ENCODE measurements at places on chromosomes 6 and 20.

- DNase-seq, result no peak
These were observed 5.5 kb downstream of the IRF4 start for GRCh38 chr6:397056-397455.

DNA sequence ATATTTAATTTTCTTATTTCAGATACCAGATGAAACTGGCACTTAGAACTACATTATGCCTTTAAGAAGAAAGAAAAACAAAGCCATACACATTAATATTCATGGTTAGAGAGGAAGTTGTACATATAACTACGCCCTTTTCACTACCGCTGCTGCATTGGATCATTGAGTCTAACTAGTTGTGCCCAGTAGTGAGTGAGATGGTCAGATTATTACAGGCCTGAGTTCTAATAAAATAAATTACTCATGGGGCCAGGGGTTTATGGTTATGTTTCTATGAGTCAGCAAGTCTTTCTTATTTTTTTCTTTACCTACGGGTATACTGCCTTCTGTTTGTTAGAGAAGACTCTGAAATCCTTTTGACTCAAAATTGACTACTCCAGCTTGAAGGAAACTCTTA is 11.5 kb downstream of the RIOK1 start:
- DNase-seq, result no peak

DNA sequence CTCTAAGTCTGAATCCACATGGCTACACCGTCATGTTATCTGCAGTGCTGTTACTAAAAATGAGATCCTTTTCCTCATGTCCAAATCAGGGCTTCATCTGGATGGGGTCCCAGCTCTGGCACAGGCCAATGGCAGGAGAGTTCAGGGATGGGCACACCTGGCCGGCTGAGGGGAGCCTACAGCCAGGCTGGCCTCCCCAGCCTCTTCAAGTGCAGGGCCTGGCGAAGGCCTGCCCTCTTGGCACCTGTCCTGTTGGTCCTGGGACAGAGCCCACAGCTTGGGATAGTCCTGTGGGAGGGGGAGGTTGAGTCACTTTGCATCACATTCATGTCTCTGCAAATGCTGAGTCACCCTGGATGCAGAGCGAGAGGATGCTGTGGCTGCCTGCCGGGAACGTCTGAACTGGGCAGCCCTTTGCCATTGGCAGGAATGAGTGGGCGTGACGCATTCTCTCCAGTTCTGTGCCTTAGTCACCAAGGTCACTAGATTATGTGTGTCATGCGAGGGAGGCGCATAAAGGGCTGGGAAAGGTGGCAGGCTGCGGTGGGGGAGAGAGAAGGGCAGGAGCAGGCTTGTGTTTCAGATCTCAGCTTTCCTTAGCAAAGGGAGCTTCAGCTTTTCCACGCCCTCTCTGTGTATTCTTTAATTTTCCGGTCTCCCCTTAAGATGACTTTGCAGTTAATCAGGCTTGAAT is 223.2 kb upstream of the ECI2 start:
- peak; percentile 95 for DNase-seq

DNA sequence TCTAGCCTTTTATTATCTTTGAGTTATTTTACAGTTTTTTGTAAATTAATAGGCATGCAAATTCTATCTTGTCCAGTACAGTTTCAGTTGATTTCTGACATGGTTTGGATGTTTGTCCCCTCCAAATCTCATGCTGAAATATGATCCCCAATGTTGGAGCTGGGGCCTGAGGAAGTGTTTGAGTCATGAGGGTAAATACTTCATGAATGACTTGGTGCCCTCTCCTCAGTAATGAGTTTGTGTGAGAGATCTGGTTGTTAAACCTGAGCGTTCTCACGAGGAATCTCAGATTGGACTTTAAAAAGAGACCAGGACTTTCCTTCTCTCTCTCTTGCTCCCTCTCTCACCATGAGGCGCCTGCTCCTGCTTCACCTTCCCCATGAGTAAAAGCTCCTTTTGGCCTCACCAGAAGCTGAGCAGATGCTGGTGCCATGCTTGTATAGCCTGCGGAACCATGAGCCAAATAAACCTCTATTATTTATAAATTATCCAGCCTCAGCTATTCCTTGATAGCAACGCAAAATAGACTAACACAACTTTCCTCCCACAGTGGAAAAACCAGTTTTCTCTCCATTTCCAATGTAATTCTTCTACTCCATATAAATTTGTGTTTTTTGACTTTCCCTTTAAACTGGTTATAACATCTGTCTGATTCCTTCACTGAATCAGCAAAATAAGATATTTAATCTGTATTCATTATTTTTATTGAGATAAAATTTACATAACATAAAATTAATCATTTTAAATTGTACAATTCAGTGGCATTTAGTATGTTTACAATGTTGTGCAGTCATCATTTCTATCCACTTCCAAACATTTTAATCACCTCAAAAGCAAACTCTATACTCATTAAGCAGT is 78.7 kb upstream of the PRSS16 start:
- no peak for DNase-seq

GRCh38 chr6:125008261-125008703 is 46.0 kb downstream of the RNF217 start:
- DNase-seq, result no peak

GRCh38 chr6:170152989-170153388 is 137.9 kb downstream of the DLL1 start:
- peak; percentile 61 for DNase-seq

DNA sequence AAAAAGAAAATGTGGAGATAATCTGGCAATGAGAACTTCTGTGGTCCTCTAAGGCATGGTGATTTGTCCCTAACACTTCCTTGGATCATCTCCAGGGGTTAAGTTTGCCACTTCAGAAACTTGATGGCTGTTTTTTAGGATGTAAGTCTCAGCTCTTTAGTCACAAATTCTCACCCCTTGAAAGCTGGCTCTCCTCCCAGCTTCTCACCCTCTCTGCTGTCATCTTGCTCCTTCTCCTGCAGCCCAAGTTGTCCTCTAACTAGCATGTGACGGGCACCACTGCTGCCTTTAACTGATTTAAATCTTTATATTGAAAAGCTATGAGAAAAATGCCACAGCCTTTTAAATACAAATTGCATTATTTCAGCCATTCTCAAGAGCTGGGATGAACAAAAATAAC is 107.8 kb downstream of the MAP3K5 start:
- DNase-seq, result peak; percentile 29

DNA sequence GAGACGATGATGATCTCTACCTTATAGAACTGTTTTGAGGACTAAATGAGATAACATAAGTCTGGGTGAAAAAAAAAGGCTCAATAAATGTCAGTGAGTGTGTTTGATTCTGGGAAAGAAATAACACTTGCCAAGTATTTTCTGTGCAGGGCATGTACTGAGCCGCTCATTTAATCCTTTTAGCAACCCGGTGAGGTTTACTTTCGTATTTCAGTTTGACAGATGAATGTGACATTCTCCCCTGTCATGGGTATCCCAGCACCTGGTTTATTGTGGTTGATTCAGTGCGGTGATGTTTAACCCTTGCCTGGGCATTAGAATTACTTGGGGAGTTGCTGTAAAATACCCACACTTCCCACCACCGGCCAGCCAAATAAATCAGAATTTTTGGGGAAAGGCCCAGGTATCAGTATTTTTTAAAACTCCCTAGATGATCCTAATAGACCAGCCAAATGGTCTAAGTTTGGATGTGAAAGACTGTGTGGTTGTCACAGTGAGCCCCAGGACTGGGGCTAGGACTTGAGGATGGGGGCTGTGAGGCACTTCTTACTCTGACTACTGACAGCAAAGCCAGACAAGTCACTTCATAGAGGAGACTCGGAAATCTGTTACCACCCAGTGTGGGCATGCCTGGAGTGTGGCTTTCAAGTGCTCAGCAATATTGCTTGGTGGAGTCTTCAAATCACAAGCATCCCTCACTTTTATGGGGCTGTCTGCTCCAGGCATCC is 100.2 kb upstream of the KCNG1 start:
- DNase-seq, result no peak

DNA sequence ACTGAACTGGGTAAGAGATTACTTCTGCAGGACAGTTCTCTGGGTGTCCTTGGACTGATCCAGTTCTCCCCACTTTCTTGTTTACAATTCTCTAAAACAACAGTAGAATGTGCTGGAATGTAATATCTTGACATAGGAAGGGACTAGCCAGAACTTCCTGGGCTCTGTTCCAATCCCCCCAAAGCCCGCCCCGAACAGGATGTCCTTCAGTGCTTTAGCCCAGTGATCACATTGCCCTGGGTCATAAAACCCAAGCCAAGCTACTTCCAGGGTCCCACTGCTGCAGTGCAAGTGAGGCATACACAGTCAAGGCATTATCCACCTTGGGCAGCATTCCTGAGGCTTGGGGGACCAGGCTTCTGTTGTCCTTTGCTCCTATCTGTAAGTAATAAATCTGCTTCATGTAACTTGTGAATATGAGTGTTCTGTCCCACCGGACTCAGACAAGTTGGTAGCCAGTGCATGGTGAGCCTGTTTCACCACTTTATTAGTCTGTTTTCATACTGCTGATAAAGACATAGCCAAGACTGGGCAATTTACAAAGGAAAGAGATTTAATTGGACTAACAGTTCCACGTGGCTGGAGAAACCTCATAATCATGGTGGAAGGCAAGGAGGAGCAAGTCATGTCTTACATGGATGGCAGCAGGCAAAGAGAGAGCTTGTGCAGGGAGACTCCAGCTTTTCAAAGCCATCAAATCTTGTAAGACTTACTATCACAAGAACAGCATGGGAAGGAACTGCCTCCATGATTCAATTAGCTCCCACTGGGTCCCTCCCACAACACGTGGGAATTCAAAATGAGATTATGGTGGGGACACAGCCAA is 23.5 kb downstream of the FITM2 start:
- DNase-seq, result no peak

- no peak for DNase-seq
These were observed 50.2 kb upstream of the NOP56 start for GRCh38 chr20:2602046-2602735.

GRCh38 chr6:15675536-15676220 is 12.8 kb upstream of the DTNBP1 start:
- no peak for DNase-seq

DNA sequence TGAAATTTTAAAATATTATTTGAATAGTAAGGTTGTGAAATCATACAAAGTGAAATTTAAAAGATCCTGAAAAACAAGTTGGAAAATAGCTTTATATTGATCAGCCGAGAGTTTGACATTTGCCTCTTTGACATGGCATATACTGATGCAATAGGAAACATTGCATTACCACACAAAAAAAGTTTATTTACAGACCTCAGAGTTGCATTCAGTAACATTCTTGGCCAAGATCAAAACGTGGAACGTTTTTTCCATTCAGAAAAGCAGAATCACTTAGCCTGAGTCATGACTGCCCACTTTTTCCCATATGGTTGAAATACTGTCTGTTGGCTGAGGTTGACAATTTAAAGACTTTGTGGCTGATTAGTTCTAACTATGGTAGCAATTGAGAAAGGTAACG is 55.1 kb upstream of the BACH2 start:
- no peak for DNase-seq

GRCh38 chr20:4800131-4800530 is 78.4 kb downstream of the PRND start:
- DNase-seq, result no peak

DNA sequence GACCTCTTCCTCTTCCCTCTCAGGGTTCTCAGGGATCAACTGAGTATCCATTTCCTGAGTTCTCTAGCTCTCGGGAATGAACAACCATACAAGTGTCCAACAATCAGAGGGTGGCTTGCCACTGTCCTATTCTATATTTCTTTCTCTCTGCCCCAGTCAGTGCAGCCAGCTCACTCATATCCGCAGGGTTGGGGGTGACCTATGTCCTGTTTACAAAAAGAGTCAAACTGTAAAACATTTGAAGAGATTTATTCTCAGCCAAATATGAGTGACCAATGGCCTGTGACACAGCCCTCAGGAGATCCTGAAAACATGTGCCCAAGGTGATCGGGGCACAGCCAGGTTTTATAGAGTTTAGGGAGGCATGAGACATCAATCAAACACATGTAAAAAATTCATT is 10.8 kb upstream of the BTN3A2 start:
- DNase-seq, result no peak

- DNase-seq, result no peak
These were observed 23.1 kb downstream of the FIG4 start for GRCh38 chr6:109714166-109714565.

- DNase-seq, result peak; percentile 73
These were observed 42.2 kb downstream of the GFOD1 start for GRCh38 chr6:13445005-13445743.

DNA sequence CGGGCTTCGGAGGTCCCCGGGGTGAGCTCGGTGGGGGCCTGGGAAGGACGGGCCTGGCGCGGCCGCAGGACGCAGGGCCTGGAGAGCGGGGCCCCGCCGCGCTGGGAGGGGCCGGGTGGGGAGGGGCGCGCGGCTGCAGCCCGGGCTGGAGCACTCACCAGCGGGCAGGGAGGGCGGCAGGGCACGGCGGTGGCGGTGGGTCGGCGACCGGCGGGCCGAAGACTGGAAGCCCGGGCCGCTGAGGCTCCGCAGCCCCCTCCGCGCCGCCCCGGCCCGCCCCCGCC is at the start of gene GATA5:
Gene GATA5 (minus strand): TSS at position 224 of the 284 bp plus-strand sequence. CDS start 474 bp downstream, outside the sequence.
- DNase-seq, result no peak

- DNase-seq, result peak; percentile 32
These were observed 155.1 kb upstream of the ENPP5 start for GRCh38 chr6:46325561-46326530.

GRCh38 chr20:62285722-62286121 is 17.1 kb upstream of the ADRM1 start:
- DNase-seq, result peak; percentile 82

- DNase-seq, result no peak
These were observed 170.3 kb upstream of the KCNG1 start for GRCh38 chr20:51193066-51193772.

DNA sequence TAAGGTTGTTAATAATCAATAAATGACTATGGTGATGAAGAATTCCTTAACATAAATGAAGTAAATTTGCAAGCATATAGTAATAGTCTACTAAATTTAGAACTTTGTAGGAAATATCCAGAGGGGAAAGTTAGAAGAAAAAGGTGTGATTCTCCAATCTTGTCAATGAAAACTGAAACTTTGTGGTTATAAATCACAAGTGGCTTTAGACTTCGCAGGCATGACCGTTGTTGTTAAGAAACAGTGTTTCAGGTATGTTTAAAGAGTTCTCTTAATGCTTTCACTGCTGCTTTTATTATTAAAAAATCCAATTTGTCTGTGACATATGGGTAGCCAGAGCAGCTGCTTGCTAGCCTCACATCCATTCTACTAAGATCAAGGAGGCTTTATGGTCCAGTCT is 475.6 kb upstream of the ADGRB3 start:
- no peak for DNase-seq

- no peak for DNase-seq
These were observed 48.6 kb downstream of the ABHD12 start for GRCh38 chr20:25341716-25342680.

GRCh38 chr20:3705970-3706739 is 6.2 kb downstream of the SIGLEC1 start:
- DNase-seq, result no peak

- no peak for DNase-seq
These were observed 17.8 kb upstream of the FKBP5 start for GRCh38 chr6:35706468-35706867.
